ENCODE measurements at places on chromosomes 7 and 10.

DNA sequence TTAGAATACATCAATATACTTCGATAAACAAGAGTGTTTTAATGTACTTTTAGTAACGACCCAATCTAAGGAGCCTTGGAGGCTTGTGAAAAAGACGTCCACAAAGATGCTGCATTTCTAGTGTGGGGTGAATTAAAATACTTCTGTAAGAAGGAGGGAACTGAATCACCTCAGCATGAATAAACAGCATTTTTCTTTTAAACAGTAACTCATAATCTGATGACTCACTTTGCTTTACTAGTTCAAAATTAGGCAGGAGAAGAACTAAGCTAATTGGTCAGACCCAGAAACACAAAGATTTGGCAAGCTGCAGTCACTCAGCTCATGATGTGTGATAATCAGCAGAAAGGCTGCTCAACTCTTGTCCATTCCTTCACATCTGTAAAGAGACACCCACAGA lies 24.2 kb downstream of the NCOA4 start:
- DNase-seq = no peak

- DNase-seq = no peak
Observed at GRCh38 chr7:135742371-135742770, 6.2 kb downstream of the FAM180A start.

DNA sequence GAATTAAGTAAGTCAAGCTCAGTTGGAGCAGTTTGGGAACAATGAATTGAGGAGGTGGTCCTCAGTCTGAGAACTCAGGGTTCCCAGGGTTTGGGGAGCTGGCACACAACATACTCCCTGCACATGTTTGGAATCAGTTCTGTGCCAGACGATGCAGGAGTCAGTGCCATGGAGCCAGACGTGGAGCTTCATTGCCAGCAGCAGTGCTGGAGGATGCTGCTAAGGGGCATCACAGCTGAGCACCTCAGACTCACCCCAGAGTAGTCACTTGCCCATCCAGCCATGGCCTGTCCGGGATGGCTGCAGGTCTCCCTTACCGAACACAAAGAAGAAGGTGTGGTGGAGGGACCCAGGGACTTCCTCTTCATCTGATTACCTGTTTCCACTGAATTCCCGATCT lies 7.9 kb downstream of the GIMAP5 start:
- DNase-seq = no peak

- no peak for DNase-seq
Observed at GRCh38 chr10:1183701-1184100, 127.5 kb downstream of the WDR37 start.

DNA sequence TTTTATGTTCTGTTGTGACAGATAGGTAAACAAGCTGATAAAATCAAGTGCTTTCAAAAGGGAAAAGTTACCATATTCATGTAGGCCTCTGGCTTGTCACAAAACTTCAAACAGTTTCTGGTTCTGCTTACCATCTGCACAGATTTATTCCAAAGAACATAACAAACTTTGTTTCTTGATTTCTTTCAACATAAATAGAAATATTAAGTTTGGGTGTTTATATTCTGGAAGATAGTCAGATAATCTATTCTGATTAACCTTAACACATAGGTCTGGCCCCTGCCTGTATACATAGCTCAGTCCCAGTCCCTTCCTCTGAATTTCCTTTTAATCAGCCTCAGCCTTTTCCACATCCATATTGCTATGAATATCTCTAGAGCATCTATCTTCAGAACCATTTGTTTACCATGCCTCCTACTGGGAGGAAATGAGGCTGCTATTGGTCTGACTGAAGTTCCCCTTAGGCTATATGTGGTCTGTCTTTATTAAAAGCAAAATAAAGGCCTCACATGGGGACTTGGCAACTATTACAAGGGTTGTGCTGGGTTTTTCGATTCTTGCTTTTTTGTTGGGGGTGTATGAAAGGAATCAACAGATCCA lies 319.0 kb downstream of the HPSE2 start:
- DNase-seq = no peak

- no peak for DNase-seq
Observed at GRCh38 chr10:69406816-69407580, 9.7 kb downstream of the TACR2 start.

DNA sequence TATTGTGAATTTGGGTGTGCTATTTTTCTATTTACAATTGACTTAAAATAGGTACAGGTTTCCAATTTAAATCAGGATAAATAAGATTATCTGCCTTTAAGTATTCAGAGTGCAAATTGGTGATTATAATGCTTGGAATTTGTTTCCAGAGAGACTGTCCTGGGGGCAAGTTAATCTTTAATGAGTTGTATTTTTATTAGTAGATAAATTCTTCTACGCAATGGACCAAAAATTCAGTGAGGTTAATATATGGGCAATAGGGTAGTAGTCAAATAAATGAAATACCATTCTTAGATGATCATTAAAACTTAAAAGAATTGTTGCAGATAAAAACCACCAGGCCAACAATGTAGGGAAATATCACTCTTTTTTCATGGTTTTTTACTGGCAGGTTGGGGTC lies 3.4 kb downstream of the BICC1 start:
- DNase-seq = no peak

- no peak for DNase-seq
Observed at GRCh38 chr10:34804306-34804705, 10.8 kb downstream of the PARD3 start.

DNA sequence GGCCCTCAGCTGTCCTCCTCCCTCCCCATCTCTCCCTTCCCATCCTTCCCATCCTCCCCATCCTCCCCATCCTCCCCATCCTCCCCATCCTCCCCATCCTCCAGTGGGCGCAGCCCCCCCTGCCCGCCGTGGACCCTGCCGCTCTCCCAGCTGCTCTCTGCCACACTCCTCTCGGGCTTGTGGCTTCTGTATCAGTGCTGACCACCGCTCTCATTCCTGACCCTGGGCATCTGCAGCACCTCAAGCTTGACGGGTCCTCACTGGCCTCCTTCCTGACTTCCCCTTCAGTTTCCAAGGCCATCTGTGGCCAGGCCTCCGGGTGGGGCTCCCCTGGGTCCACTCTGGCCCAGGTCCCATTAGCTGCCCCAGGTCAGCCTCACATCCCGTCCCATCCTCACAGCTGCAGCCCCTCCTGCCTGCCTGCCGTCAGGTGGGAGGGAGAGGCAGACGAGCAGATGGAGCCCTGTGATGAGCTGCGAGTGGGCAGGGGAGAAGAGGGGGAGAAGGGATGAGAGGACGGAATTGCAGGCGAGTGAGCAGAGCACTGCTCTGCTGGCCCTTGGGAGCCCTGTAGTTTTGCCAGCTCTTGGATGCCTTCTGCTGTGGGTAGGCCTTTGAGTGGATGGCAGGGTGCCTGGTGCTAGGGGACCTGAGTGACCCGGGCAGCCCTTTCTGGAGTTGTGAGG lies 35.7 kb downstream of the LHPP start:
- no peak for DNase-seq

- no peak for DNase-seq
Observed at GRCh38 chr7:73515178-73515577, 6.9 kb downstream of the BAZ1B start.

DNA sequence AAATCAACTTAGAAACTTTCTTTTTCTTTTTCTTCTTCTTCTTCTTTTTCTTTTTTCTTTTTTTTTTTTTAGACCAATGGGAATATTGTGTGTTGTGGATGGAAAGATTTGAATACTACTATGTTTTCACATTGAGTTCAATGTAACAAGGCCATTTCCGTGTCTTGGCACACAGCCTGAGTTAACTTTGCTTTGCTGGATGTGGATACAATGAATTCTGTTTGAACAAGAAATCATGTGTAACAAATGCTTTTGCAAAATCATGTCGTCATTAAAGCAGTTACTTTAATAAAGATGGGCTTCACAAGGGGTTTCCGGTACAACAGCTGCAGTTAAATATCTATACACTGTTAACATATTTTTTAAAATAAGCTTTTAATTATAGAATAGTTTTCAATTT lies 13.5 kb upstream of the ENTPD1 start:
- no peak for DNase-seq

- DNase-seq = no peak
Observed at GRCh38 chr7:123770378-123770777, 21.6 kb upstream of the WASL start.

DNA sequence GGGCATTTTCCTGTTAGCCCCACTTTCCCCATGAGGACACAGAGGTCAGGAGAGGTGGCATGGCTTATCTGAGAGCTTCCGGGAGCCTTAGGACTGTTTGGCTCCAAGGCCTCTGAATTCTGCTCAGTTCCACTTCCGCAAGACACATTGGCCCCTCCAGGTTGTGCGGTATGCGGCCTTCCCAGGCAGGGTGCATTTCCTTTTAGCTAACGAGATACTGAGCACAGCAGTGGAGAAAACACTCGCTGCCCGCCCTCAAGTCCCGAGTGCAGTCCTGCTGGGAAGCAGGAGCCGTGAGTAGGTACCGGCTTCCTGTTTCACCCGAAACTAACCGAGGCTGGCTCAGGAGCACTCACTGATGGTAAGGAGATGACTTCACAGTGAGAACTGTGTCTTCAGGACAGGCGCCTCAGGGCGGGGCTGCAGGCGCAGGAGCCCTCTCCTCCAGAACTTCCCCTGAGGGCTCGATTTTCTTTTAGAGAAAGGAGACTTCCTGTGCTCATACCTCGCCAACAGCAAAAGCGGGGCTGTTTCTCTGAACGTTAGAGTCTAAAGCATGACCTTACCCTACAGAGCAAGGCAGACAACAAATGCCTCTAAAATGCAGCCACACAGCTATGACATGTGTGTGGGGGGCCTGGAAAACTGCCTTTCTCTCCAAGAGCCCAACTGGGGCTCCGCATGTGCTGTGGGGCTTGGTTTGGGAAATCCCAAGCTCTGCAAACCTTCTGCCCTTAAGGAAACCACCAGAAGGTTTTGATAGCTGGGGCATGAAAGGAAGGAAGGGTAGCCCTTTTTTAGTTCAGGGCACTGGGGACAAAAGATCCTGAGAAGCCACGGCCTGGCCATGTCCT lies 25.9 kb downstream of the RGS10 start:
- DNase-seq = no peak

DNA sequence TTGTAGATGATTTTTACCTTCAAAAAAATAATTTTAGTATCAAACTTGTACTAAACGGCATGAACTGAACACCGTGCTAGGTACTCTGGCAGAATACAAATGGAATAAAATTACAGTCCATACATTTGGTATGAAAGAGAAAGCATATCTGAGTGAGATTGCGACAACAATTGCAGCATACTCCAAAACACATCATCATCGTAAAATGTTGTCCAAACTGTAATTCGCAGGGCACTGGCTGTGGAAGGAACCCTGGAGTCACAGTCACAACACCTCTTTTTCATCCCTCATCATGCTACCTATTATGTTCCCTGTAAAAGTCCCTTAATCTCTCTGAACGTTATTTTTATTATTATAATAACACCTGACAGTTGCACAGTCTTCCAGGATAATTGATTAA lies 13.5 kb downstream of the CREM start:
- no peak for DNase-seq

DNA sequence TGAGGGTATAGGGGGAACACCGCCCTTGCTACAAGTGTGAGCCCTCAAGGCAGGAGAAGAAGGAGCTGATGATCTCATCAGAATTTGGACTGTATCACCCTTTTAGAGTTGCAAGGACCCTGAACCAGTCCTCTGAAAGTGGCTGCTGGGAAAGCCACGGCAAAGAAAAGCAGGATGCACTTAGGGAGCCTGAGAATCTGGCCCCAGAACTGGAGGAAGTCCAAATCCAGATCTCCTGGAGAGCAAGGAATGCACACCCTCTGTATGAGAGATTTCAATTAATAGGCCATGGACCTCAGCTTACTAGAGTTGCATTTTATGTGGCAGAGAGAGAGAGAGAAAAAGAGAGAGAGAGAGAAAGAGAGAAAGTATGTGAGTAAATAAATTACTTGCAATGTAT lies 662.9 kb downstream of the CCSER2 start:
- no peak for DNase-seq
